ENCODE measurements at places on chromosomes 16 and 17.

GRCh38 chr17:68461589-68461988, 4.3 kb upstream of the WIPI1 start:
- DNase-seq = no peak

GRCh38 chr17:30505868-30506417, 28.7 kb downstream of the GOSR1 start:
- DNase-seq = no peak

GRCh38 chr17:80262775-80263244, 2.2 kb downstream of the RNF213 start:
- DNase-seq = no peak

GRCh38 chr17:6639014-6639585, 1.4 kb downstream of the KIAA0753 start:
- DNase-seq = no peak

- DNase-seq = no peak
Observed at GRCh38 chr17:35641032-35641431, 53.9 kb downstream of the AP2B1 start.

DNA sequence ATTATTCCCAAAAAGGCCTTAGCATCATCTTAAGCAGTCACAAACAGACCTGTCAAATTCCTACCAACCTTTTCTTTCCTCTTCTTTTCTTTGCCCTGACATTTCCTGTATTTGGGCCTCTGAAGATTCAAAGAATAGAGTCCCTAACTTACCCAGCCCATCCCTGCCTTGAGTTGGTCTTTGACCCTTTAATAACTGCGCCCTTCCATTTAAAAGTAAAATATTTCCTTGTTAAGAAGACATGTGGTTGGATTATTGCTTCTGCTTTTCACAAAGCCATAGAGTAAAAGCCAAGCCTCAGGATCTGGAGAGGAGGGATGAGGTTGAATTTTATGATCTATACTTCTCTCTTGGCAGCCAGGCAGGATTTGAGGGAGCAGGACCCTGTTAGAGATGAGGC, 13.2 kb upstream of the CCL23 start:
- no peak for DNase-seq

GRCh38 chr16:11072420-11073153, 128.2 kb downstream of the CLEC16A start:
- no peak for DNase-seq

DNA sequence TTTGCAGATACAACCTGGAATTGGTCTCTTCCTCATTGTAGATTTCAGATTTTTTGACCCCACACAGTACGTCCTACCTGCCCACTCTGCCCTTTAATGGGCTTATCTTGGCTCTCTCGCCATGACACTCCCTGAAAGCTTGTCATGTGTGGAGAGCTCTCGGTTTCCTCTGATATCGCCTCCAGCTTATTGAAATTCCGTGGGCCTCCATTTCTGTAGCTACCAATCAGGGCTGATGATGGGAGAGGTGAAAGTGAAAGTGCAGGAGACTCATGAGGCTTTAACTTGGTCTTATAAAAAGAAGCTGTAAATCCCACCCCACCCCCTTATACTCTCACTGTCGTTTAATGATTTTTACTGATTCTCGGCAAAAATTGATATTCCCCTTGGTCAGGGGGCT, 17.7 kb downstream of the HOXB1 start:
- DNase-seq = no peak

DNA sequence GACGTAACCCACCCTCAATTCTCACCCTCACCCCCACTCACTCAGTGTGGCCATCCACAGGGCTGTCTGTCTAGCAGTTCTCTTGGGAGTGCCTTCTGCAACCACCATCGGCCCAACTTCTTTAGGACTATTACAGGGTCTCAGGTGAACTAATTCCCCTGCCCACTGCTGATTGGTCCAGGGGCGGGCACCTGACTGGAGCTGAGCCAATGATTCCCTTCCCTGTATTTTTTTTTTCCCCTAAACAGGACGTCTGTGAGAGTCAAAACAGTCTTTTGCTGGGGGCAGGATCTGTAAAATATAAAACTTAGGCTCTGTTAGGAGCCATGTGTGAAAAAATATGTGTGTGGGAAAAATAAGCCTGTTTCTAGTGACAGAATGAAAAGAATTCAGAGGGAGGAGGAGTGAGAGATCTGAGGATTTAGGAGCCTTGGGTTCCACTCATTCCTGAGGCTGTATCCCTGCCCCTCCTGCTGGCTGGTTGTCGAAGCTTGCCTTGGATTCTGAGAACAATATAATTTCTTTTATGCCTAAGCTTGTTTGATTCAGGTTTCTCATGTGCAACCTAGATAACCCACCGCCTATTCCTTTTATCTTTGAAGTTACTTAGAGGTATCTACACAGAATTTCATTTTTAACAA, 115.0 kb downstream of the SPACA3 start:
- no peak for DNase-seq

DNA sequence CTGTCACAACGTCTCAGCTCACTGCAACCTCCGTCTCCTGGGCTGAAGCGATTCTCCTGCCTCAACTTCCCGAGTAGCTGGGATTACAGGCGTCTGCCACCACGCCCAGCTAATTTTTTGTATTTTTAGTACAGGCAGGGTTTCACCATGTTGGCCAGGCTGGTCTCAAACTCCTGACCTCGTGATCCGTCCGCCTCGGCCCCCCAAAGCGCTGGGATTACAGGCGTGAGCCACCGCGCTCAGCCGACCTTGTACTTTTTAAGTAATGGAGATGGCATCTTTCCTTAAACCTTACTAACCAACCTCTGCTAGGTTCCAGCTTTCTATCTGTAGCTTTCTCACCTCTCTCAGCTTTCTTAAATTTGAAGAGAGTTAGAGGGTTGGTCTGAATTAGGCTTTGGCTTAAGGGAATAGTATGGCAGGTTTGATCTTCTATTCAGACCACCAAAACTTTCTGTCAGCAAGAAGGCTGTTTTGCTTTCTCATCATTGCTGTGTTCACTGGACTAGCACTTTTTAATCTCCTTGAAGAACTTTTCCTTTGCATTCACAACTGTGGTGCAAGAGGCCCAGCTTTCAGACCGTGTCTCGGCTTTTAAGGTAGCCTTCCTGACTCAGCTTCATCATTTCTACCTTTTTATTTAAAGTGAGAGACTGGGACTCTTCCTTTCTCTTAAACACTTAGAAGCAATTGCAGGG, 28.0 kb downstream of the YWHAE start:
- DNase-seq = no peak

DNA sequence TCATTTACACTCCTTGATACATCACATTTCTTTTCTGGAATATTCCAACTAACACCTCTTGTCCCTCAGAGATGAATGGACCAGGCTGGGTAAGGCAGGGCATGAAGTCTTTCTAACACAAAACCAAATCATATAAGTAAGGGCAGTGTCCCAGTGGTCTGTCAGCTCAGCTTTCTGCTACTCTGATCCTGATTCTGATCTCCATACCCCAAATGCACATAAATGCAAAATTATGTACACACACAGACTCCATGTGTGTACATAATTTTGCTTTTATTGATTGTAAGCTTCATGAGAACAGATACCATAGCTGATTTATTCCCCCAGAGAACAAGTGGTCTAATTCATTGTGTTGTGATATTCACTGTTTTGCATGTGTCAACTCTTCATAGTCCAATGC, 47.9 kb downstream of the NOG start:
- no peak for DNase-seq

GRCh38 chr16:57486858-57487834, 853 bp upstream of the DOK4 start:
- no peak for DNase-seq

- no peak for DNase-seq
Observed at GRCh38 chr17:78919861-78920450, 5.2 kb downstream of the TIMP2 start.

GRCh38 chr16:54927125-54928015, 3.3 kb upstream of the IRX5 start:
- DNase-seq = no peak

GRCh38 chr16:84467256-84467655, 37.2 kb downstream of the MEAK7 start:
- DNase-seq = no peak

DNA sequence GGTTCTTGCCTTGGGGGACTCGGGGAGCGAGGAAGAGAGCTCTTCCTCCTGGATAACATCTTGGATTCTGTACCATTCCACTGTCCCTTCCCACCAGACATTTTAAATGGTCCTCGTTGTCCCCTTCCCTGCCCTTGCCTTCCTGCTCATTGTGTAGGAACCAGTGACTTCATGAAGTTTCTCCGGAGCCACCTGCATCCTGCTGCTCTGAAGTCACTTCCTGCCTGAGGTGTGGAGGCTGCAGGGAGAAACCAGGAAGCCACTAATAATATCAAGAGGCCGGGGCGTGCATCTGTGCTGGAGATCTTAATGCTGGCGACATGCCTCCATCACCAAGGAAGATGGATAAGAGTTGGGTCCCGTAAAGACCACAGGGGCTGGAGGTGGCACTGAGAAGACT, 6.2 kb upstream of the SLC16A13 start:
- no peak for DNase-seq

DNA sequence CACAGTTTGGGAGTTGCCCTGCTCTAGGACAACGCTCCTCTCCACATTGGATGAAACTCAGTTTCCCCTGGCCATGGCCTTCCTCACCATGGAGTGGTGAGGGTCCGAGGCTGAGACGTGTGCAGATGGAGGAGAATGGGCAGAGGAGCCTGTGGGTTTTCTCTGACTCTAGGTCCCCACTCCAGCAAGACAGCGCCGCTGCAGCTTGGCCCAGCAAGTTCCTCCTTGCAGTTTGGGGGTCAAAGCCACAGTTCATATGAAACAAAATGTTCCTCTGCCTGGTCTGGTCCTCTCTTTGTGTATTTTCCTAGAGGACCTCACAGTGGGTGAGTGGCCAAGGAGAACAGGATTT, 2.3 kb downstream of the C16orf54 start:
- no peak for DNase-seq

GRCh38 chr16:47236716-47237115, 93.0 kb upstream of the NETO2 start:
- DNase-seq = no peak

DNA sequence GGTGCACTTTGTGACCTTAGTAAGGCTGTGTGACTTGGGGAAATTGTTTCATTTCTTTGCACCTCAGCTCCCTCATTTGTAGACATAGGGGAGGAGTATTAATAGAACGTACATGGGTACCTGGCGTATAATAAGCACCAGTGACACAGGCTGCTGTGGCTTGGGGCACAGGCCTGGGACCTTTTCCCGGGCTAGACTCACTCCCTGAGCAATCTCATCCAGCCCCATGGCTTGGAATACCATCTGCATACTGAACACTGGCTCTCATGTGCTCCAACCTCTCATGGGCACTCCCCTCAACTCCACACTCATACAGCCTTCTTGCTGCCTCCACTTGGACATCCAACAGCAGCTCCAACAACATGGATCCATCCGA, 41.0 kb upstream of the MRPS23 start:
- no peak for DNase-seq

DNA sequence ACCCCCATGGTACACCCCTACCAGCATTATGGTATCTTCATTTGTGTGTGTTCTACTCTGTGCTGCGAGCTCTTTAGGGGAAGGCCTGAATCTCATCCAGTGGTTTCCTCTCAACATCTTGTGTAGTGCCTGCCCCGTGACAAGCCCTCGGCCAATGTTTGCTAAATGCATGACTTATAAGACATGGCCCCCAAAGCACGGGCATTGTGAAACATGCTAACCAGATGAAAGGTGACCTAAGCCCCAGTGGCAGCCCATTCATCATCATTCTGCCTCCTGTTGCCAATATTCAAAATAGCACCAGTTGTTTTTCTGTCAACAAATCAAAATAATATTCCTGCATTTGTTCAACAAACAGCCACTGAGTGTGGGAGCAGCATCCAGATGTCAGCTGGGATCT, 108.8 kb upstream of the HSBP1 start:
- DNase-seq = no peak

DNA sequence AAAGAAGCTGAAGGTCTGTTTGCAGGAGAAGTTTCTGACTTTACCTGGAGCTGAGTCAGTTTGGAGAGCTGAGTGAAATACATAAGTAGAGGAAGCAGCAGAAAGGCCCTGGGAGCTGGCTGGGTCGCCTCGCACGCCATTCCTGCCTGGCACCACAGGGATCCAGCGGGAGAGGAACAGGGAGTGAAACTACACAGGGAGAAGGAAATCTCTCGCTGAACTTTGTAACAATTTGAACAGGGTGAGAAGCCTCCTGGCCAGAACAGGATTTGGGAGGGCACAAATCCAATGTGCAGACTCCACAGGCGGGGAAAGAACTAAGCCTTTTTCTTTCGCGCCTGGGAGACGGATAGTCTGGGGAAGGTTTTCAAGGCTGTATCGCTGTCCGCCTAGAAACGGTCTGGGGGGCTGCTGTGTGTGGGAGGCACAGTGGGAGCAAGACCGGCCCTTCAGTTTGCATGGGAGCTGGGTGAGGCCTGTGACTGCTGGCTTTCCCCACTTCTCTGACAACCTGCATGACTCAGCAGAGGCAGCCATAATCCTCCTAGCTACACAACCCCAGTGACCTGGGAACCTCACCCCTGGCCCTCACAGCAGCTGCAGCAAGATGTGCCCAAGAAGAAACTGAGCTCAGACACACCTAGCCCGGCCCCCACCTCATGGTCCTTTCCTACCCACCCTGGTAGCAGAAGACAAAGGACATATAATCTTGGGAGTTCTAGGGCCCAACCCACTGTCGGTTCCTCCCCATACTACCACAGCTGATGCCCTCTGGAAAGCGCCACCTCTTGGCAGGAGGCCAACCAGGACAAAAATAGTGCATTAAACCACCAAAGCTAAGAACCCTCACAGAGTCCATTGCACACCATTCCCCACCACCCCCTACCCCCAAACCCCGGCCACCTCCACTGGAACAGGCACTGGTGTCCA, 778.6 kb downstream of the KCNJ2 start:
- no peak for DNase-seq

DNA sequence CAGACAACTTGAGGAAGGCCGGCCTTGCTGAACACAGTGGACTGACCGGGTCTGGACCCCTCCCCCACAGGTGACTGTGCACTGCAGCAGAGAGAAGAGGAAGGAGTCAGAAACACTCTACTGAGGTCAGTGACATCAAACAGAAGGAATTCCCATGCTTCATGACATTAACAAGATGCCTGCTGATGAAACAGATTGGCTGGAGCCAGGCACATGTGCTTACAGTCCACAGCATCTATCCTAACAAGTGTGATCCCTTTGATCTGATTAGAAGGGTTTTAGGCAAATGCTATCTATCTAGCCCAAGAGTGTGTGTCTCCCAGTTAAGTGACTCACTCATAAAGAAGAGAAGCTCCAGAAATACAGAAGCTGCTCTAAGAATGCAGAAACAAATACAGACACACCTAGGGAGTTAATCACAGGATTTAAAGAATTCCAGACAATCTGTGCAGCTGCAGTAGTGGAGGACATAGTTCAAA, 90.2 kb downstream of the SYCE1L start:
- DNase-seq = no peak

GRCh38 chr16:48947371-48947713, 334.3 kb downstream of the CBLN1 start:
- no peak for DNase-seq

GRCh38 chr16:10895053-10895946, 18.3 kb downstream of the CIITA start:
- DNase-seq = no peak

- DNase-seq = no peak
Observed at GRCh38 chr16:79409978-79410377, 190.6 kb downstream of the MAF start.

- no peak for DNase-seq
Observed at GRCh38 chr16:84087001-84087400, 29.7 kb downstream of the MBTPS1 start.

Measured in T-helper 22 cell (primary cell).